ENCODE measurements at places on chromosomes 13 and 19.

DNA sequence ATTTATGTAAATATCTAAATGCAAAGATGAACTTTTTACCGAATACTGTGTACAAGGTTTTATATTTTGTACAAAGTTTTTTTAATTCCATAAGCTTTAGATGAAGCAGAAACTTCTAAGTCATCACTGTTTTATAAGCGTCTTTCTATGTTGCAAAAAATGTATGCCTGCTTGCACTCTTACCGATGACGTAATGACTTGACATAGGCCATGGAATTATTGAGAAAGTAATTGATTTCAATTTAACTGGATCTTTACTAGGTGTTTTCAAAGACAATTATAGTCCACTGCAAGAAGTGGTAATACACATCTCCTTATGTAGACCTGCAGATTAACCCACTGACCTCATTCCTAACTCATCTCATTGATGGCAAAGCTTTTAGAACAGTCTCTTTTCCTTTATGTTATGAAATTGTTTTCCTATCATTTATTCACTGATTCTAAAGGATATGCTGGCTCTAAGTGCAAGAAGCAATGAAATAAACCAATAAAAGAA, 10.4 kb downstream of the DACH1 start:
- no peak for DNase-seq

DNA sequence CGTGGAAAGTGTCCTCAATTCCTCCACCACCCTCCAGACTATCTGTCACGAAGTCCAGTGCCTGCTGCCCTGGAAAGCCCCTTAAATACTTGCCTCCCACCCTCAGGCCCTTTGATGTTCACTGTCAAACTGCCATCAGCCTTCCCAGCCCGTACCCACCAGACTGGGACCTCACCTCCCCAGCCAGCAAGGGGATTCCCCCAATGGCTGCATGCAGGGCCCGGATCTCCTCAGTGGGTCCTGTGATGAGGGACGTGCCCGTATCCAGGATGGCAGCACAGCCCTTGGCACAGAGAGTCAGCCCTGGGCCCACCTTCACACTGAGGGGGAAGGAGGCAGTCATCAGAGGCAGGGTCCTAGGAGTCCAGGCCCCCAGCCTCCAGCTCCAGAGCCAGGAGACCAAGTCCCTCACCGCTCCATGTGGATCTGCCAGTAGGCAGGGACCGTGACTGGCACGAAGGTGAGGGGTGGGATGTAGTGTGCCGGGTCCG, 6.1 kb downstream of the NAPSA start:
- DNase-seq: no peak

GRCh38 chr19:13152974-13153568, 2.9 kb downstream of the IER2 start:
- DNase-seq: peak; percentile 97

DNA sequence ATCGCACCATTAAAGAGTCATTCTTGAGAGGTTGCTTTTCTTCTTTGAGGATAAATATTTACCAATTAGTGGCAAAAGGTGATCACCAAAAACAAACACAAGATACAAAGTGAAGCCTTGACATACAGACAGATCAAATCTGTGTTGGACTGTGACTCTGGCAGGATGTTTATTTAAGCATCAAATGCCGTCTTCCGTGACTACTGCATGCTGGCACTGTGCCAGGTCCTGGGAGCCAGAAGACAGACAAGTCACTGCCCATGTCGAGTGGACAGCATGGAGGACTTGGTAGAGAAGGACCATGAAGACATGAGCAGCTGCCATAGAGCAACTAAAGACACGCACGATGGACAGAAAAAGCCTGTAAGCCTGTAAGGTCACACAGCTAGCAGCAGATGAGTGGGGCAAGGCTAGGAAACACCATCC, 92.8 kb upstream of the FARP1 start:
- no peak for DNase-seq

- no peak for DNase-seq
These were observed 7.9 kb upstream of the FCGBP start for GRCh38 chr19:39942366-39942730.

GRCh38 chr13:114136576-114136975, 4.2 kb upstream of the RASA3 start:
- no peak for DNase-seq
